ENCODE measurements at places on chromosomes 12 and 14.

DNA sequence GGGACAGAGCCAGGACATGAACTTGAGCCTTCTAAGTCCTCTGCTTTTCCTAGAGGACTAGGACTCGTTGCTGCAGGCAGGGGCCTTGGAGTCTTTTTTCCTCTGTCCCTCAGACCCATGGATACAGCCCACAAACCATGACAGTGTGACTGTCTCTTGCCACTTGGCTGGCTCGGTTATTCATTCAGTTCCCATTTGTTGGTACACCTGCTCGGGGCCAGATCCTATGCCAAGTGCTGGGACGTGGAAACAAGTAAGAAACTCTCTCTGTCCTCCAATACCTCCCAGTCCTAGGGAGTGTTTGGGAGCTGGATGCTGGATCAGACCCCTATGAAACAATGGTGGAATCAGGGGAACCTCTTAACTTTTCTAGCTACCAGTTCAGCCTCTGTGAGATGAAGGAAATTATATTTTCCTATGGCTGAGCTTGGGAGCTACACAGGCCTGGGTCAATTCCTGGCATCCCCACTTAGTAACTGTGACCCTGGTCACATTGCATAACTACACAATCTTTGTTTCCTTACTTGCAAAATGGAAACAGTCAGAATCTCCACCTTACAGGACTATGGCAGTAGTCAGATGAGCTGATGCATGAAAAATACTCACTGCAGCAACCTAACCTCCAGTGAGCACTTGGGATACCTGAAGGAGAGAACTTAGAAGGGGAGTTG is 106.3 kb upstream of the VRK1 start:
- DNase-seq = no peak

DNA sequence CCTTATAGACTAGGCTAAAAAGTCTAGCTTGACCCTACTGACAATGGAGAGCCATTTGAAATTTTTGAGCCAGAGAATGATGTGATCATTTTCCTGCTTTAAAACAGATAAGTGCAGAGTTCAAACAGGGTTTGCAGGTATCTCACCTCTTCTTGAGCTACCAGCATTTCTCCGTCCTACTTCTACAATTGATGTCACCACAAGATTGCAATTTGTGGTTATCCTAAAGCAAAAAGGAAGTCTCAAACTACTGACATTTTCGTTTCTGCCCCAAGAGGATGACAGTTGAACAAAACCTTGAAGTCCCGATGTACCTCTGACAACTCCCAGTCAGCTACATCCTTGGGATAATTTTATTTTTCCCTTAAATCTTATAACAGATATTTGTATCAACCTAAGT is 86.7 kb downstream of the PTGER2 start:
- DNase-seq = no peak

DNA sequence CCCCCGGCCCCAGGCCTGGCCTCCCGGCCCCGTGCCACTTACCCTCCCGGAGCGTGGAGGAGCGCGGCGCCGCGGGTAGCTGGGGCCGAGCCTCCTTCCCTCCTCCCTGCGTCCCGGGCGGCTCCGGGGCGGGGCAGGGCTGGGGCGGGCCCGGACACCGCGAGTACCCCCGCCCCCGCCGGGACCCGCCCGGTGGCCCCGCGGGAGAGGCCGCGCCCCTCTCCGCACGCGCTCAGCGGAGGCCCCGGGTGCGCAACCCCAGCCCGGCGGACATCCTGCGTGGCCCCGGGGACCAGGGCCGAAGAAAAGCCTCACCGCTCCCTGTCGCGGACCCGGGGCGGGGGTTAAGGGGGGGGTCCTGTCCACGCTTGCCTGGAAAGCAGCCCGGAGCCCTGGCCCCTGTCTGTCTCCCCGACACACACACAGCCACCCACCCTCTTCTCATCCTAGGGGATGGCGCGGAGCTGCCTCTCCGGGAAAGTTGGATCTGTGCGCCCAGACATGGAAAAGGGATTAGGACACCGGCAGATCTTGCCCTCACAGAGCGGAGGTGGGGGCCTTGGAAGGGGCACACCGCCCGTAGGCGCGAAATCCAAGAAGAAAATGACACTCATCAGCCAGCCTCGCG is at the start of gene SYNE3:
Gene SYNE3, minus strand, starts transcription at position 97 of the 628 bp plus-strand sequence. CDS start 40,829 bp downstream, outside the sequence.
- no peak for DNase-seq

DNA sequence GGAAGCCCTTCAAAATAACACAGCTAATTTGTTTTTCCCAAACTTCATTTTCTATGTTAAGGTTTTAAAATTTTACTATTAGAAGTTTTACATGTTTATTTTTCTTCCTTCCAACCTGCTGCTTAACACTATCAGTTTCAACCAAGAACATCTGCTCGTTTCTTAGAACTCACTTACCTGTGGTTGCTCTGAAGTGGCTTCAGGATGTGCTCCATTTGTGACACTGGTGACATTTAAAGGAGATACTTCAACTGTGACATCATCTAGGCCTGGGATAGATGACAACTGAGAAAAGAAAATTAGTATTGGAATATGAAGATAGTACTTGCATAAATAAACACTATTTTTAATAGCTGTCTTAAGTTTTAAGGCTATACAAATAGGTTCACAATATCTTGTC is 17.9 kb downstream of the WASHC3 start:
- DNase-seq = no peak

DNA sequence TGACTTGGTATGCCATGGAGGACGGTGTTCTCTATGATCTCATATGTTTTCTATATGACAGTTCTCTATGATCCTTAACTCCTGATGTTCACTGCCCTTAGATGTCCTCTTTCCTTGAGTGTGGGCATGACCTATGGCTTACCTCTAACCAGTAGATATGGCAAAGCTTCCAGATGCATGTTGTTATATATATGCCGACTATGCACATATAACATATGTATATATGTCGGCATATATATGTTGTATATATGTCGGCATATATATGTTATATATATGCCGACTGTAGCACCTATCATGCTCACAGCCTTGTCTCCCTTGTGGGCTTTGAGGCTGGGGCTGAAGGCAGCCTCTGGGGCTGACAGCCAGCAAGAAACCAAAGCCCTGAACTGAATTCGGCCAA is 106.0 kb downstream of the GRIP1 start:
- DNase-seq = no peak

DNA sequence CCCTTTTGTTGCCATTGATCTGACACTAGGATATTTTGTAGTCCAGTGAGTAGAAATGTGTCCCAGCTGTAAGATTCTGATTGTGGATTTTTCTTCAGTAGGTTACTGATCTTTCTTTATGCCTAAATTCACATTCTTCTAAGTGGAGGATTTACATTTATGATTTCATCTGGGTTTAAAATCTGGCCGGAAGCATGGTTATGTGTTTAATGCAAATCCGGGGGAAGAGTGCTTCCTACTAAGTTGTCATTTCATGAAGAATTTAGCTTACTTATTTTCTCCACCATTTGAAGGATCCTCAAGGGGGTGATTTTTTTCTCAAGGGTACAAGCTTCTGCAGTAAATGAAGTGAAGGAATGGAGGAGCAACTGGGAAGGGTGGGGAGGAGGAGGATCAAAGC is 96.7 kb downstream of the TMTC2 start:
- DNase-seq = no peak

- DNase-seq = no peak
Observed at GRCh38 chr12:126139355-126139754, 1074.1 kb downstream of the AACS start.

DNA sequence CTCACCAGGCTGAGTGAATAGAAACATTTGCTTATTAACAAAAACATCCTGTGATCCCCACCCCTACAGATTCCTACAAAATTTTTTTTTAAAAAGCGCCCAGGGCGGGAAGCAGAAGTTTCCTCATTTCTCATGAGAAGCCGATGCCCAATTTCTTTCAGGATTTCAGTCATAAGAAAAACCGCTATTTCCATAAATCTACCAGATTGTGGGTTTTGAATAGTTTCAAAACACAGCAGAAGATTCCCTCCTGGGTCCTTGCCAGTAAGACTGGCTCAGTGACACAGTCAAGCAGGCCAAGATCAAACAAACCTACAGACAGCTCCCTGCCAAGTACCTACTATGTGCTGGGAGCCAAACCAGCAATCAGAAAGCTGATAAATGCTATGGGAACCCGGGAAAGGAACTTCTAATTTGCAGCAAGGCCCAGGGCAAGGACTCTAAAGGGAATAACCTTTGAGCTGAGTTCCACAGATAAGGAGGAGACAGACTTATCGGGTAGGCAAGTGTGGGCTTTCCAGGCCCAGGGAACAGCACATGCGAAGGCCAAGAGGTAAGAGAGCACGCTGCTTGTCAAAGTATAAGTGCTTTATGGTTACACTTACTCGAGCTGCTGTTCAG is 68.7 kb downstream of the CCDC88C start:
- DNase-seq = no peak

DNA sequence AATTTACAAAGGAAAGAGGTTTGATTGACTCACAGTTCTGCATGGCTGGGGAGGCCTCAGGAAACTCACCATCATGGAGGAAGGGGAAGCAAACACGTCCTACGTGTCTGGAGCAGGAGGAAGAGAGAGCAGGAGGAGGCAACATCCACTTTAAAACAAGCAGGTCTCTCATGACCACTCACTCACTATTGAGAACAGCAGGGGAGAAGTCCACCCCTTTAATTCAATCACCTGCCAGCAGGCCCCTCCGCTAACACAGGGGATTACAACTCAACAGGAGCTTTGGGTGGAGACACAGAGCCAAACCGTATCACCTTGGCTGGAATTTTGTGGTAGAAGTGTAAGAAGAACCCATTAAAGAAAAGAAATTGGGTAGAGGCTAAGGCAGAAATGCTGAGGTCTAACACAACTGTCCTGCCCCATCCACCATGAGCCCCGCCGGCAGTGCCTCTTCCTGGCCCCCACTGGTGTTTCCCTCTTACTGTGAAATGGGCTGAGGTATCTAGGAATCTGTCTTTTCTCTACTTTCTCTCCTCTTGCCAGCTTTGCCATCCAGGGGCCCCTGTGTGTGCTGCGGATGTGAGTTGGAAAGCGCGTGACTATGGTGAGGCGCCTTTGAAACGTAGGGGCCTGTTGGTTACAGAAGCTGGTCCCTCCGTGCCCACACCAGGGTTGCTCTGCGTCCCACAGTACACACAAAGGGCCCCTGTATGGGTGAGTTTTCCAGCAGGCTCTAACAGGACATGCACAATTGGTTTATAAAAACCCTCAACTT is 108.0 kb upstream of the TMEM132D start:
- no peak for DNase-seq

DNA sequence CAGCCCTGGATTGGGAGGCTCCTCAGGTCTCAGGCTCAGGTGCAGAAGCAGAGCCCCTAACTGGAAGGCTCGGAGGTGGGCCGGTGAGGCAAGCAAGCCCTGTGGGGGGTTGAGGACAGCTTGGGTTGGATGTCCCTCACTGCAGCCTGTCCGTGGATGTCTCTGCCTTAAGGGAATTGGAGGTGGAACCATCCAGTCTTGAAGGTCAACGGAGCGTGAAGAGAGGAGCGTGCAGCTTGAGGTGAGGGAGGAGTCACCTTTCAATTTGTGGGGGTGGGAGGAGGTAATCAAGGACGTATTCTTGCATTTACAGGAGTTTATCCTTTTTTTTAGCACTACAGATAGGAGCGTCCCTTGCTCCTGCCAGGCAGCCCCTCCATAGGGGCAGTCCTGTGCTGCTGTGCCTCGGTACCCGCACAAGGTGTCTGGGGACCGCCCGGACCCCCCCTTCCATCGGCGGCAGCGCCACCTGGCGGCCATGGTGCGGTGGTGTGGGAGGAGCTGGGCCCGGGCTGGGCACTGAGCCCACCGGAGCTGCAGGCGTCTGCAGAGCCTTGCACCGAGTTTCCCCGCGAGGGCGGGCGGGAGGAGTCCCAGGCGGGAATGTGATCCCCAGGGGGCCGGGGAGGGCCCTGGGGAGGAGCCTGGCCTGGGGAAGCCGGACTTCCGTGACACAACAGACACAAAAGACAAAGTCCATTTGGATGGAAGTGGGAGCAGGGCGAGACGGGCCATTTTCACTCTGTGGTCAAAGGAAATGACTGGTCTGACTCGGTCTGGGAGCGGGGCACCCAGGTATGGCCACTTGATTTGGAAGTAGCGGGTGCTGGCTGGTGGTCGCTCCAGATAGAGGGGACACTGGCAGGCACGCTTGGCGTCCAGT is 864 bp downstream of the DNAJC22 start:
- peak; percentile 89 for DNase-seq

- peak; percentile 15 for DNase-seq
Observed at GRCh38 chr14:85533861-85534291, 3.9 kb downstream of the FLRT2 start.

GRCh38 chr12:124434354-124434753 is 133.1 kb downstream of the NCOR2 start:
- DNase-seq = no peak

DNA sequence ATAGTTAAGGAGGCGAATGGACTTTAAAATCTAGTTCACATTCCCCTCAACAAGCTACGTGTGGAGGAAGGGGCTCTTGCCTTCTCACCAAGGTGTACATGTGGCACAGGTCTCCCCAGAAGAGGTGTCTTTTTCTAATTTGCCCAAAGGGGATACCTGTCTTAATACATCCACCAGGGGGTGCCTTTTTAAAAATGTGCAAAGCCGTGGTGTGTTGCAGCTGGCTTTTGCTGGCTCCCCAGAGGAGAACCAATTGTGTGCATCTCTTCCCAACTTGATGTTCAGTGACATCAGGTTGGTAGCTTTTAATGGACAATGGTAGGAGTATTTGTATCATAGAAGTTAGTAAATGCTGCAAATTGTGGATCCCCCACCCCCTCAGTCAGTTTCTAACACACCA is 33.8 kb downstream of the CREBL2 start:
- DNase-seq = peak; percentile 40

DNA sequence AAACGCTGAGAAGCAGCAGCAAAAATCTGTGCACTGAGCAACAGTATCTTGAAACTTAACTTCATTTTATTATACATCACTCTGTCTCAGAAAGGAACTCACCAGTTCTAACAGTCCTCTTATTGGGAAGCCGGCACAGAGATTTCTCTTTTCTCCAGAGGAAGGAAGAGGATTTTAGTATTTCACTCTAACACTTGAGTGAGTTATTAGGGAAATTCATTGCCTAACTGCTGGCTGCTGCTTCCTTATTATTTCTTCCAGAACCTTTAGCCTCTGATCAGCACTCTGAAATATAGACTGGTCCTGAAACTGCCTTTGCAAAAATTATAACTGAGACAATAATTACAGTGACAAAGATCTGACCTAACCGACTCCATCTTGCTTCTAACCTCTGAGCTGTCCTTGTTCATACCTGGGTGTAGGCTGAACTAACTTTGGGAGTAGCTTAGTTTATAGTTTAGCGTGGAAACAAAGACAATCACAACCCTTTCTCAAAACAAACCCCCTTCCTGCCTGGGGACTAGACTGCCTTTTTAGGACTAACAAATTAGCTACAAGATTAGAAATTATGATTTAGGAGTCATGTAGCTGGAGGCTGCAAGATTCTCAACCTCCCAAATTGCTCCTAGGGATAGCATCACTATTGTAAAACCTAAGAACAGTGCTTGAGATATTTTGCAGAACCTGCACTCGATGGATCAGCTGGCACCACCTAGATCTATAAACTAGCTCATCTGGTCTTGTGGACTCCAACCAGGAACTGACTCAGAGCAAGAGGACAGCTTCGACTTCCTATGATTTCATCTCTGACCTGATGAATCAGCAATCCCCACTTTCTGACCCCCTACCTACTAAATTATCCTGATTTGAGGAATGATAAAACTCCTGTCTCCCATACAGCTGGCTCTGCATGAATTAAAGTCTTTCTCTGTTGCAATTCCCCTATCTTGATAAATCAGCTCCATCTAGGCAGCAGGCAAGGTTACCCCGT is 117.5 kb downstream of the DYRK2 start:
- peak; percentile 90 for DNase-seq

- DNase-seq = no peak
Observed at GRCh38 chr12:129676411-129676810, 227.4 kb downstream of the TMEM132D start.
